ENCODE measurements at places on chromosomes 1 and 21.

DNA sequence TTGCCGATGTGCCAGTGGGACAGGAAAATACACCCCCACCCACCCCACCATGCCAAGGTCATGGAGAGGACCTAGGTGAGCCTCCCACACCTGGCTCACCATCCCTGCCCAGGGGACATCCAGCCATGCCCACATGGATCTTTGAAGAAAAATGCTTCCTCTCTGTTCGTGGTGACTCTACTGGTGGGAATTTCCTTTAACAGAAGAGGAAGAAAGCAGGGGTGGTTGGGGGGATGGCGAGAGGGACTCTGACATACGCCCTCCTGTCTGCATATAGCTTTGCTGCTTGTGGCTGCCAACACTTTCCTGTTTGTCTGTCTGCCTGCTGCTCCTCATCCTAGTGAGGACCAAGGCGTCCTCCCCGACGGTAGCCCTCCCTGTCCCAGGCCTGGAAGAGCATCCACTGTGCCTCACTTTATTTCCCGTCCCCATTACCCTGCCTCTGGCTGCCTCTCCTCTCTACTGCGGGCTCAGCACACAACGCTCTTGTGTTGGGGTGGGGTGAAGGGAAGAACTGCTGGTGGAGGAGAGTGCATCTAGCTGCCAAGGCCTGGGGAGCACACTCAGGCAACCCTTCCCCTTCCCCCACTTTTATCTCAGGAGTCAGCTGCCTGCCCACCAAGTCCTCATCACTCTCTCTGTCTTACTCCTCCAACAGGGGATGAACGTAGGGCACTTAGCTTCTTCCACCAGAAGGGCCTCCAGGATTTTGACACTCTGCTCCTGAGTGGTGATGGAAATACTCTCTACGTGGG is 2.5 kb downstream of the SEMA4A start:
- DNase-seq, result no peak

GRCh38 chr1:12143631-12144155 is 23.1 kb upstream of the TNFRSF1B start:
- DNase-seq, result no peak

- no peak for DNase-seq
These were observed 60.4 kb downstream of the LEPR start for GRCh38 chr1:65480684-65481405.

GRCh38 chr1:100239961-100240360 is 9.7 kb downstream of the DBT start:
- DNase-seq, result no peak

- DNase-seq, result no peak
These were observed 19.5 kb downstream of the MAP7D1 start for GRCh38 chr1:36175137-36176095.

- DNase-seq, result no peak
These were observed at the start of gene SHISA4 for GRCh38 chr1:201888282-201889089. Gene SHISA4, plus strand, starts transcription at chr1:201888898. Its CDS starts 97 bp downstream, at chr1:201888995.

DNA sequence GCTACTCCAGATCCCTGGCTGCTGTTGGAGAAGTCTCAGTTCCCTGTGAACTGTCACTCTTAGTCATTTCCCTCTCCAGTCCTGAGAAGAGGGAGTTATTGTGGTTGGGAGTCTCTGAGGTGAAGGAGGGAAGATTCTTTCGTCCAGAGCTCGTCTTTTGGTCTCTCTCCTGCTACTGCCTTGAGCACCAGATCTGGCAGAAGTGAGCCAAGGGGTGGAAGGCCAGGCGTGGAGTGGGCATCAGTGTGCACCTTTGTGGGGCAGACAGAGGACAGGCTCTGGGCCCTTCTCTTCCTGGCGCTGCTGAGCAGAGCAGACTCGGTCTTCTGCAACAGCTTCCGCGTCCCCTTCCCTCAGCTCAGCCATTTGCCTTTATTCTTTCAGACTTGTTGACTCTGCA is 19.1 kb downstream of the CLCN6 start:
- no peak for DNase-seq

DNA sequence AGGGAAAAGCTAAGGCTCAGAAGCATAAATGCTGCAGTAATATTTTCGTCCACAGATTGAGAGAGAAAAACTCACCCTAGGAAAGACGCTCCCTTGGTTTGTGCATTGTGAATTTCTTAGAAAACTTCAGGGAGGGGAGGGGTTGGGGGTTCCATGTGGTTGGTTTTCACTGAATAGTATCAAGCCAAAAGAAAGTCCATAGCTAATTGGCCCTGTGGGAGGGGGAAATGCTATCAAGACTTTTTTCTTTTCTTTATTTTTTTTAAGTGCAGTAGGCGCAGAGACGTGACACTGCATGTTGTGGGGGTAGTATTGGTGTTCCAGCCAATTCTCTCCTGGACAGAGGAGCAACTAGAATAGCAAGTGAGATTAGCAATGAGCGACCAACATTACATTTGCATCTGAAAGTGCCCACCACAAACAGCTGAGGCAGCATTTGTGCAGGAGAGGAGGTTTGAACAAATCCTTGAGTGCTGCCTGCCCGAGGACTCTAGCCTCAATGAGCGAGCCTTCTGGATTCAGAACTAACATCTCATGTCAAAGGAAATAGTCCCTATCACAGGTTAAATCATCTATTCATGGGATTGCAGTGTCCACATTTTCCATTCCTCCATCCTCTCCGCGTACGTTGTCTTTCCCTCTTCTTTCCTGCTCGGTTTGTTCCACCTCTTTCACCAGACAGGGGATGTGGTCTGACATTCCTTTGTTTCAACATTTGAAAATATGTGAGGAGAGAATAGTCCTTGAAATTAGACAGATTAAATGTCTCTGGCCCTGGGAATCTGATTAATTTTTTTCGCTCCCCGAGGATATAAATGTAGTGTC is 118.0 kb upstream of the MARK1 start:
- no peak for DNase-seq

GRCh38 chr1:4854367-4854766 is 200.0 kb downstream of the AJAP1 start:
- DNase-seq, result no peak

DNA sequence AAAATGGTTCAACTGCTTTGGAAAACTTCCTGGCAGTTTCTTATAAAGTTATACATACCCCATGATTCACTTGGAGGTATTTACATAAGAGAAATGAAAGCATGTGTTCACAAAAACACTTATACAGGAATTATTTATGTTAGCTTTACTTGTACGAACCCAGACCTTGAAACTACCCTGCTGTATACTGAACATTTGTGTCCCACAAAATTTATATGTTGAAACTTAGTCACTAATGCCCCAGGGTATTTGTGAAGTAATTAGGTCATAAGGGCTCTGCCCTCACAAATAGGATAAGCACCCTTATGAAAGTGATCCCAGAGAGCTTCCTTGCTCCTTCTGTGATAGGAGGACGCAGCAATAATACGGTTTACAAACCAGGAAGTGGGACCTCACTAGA is 42.7 kb upstream of the B3GALT2 start:
- no peak for DNase-seq

DNA sequence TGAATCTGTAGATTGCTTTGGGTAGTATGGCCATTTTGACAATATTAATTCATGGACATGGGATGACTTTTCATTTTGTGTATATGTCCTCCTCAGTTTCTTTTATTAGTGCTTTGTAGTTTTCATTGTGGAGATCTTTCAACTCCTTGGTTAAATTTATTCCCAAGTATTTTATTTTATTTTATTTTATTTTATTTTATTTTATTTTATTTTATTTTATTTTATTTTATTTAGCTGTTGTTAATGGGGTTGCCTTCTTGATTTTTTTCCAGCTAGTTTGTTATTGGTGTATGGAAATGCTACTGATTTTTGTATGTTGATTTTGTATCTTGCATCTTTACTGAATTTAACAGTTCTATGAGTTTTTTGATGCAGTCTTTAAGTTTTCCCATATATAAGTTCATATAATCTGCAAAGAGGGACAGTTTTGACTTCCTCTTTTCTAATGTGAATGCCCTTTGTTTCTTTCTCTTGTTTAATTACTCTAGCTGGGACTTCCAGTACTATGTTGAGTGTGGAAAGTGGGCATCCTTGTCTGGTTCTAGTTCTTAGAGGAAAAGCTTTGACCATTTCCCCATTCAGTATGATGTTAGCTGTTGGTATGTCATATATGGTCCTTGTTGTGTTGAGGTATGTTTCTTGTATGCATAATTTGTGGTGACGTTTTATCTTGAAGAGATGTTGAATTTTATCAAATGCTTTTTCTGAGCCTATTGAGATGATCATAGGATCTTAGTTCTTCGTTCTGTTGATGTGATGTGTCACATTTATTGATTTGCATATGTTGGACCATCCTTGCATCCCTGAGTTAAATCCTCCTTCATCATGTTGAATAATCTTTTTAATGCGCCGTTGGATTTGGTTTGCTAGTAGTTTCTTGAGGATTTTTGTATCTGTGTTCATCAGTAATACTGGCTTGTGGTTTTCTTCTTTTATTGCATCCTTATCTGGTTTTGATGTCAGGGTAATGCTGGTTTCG is 14.3 kb downstream of the CEPT1 start:
- no peak for DNase-seq

DNA sequence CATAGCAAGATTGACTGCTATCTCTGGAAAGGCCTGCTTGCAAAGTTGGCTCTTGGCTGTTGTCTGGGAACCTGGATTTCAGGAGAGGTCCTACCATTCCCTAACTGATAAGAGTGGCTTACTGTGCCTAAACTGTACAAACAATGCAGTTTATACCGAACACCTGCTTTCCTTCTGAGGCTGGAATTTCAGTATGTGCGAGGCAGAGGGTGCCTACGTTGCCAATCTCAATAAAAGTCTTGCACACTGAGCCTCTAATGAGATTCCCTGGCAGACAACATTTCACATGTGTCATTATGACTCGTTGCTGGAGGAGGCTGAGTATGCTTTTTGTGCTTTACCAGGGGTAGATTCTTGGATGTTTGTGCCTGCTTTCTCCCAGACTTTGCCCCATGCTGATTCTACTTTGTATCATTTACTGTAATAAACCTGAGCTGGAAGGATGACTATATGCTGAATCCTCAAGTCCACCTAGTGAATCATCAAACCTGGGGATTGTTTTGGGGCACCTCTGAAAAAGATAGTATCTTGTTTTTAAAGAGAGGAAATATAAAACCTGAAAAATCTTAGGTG is 58.9 kb upstream of the GNG4 start:
- no peak for DNase-seq

DNA sequence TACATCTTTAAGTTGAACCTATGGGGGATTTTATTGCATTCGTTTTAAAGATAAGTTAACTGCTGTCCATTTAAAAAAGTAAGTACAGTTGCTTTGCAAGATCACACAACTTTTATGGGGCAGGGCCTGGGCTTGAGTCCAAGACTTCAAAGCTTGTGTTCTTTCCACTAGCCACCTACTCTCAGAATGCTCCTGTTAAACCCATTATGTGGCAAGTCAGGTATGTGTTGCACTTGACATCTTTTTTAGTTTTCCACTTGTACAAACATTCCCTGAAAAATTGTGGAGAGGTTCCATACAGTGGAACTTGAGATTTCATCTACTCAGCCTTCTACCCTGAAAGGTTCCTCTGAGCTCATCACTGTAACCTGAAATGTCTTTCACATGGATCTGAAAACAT is 235.5 kb upstream of the SGIP1 start:
- no peak for DNase-seq

- DNase-seq, result no peak
These were observed 45.3 kb downstream of the NFASC start for GRCh38 chr1:204915861-204916495.

- no peak for DNase-seq
These were observed 31.3 kb downstream of the CENPF start for GRCh38 chr1:214634267-214634666.

DNA sequence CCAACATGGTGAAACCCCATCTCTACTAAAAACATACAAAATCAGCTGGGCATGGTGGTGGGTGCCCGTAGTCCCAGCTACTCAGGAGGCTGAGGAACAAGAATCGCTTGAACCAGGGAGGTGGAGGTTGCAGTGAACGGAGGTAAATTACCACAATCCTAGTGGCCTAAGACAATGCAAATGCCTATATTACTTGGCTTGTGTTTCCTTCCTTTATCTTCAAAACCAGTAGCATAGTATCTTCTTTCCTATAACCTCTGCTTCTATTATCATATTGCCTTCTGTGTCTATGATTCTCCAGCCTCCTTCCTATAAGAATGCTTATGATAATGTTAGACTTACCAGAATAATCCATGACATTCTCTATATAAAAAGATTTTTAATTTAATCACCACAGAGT is 156.2 kb upstream of the RGS18 start:
- no peak for DNase-seq

- no peak for DNase-seq
These were observed 3.7 kb upstream of the PEX11B start for GRCh38 chr1:145922266-145922665.

DNA sequence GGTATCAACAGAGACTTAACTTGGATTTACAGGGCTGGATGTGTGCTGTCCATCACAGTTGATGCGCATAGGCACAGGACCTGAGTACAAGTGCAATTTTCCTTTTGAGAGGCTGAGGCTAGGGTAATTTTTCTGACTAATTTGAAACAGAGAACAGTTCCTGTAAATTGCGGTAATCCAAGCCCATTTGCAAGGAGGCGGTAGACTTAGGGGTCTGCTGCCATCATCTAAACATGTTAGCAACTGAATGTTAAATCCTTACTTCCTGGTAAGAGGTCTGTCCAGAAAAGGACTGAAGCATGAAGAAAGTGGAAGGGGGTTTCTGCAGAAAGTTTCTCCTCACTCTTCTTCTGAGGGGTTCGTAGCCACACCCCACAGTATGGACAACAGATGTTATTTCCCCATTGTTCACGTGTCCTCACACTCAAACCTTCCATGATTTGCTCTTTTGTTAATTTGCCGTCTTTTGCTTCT is 23.7 kb upstream of the C1orf198 start:
- DNase-seq, result no peak

- peak; percentile 50 for DNase-seq
These were observed 10.9 kb downstream of the OLIG2 start for GRCh38 chr21:33036430-33037162.

GRCh38 chr1:193448682-193449461 is 262.5 kb upstream of the B3GALT2 start:
- DNase-seq, result no peak

DNA sequence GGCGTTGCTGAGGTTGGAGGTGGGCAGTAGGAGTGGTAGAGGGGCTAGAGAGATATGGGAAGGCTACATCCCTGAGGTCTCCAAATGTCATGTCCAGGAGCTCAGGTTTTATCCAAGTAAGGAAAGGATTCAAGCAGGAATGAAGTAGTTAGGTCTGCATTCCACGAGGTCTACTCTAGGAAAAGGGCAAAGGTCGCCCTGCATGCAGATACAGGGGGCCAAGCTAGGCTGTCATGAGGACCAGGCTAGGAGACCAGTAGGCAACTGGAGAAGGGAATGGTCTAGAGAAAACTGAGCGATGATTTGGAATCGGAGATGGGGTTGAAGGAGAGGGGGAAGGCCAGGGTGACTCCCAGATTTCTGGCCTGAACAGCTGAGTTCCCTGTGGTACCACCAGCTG is 48.7 kb downstream of the IRF2BP2 start:
- no peak for DNase-seq

GRCh38 chr1:62962014-62962812 is 178.3 kb downstream of the ATG4C start:
- DNase-seq, result no peak

GRCh38 chr1:39575191-39576015 is 1.2 kb downstream of the PABPC4 start:
- peak; percentile 44 for DNase-seq

All from activated CD4-positive, alpha-beta T cell treated with anti-CD3 and anti-CD28 coated beads, Interleukin-2, Interleukin-4, amounts not matched to agents 100 ng/mL and 50 ng/mL, durations not matched to agents 16 hours and 8 hours (primary cell).